ENCODE measurements at places on chromosomes 1 and 21.

GRCh38 chr1:230781594-230781993, 34.4 kb downstream of the CAPN9 start:
- no peak for DNase-seq

GRCh38 chr1:42479621-42480020, 16.5 kb downstream of the CCDC30 start:
- peak; percentile 18 for DNase-seq

DNA sequence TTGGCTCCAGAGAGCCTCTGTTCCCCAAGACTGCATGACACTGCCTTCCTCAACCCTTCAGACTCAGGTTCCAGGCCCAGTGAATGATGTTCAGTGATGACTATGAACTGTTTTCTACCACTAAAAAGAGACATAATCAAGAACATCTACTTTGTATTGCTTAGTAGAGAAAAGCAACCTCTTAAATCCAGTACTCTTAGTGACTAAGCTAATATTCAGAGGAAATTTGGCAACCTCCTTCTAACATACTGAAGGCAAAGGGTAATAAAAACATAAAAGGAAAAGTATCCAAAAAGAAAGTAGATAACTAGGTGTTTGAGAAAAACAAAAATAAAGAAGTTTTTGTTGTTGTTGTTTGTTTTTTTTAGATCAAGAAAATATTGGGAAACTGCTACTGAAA, 153.3 kb upstream of the RUNX1 start:
- no peak for DNase-seq

DNA sequence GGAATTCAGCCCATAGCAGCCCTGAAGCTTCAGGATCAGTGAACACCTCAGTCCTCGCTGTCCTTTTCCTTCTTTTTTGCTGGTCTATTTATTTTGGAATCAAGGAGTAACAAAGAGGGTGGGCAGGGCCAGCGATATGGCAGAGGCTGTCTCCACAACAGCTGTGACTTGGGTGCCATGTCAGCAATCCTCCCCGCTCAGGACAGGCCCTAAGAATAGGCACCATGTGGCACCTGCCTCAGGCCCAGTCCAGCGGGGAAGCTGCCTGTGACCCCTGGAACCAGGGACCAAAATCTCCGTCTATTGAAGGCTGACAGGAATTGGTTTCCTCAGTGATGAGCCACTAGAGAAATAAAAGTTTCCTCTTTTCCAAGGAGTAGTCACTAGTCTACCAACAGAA, 58.6 kb upstream of the TNR start:
- no peak for DNase-seq

GRCh38 chr1:66563094-66563800, 29.3 kb downstream of the SGIP1 start:
- DNase-seq, result no peak

GRCh38 chr1:5756434-5757186, 235.6 kb downstream of the NPHP4 start:
- DNase-seq, result no peak

DNA sequence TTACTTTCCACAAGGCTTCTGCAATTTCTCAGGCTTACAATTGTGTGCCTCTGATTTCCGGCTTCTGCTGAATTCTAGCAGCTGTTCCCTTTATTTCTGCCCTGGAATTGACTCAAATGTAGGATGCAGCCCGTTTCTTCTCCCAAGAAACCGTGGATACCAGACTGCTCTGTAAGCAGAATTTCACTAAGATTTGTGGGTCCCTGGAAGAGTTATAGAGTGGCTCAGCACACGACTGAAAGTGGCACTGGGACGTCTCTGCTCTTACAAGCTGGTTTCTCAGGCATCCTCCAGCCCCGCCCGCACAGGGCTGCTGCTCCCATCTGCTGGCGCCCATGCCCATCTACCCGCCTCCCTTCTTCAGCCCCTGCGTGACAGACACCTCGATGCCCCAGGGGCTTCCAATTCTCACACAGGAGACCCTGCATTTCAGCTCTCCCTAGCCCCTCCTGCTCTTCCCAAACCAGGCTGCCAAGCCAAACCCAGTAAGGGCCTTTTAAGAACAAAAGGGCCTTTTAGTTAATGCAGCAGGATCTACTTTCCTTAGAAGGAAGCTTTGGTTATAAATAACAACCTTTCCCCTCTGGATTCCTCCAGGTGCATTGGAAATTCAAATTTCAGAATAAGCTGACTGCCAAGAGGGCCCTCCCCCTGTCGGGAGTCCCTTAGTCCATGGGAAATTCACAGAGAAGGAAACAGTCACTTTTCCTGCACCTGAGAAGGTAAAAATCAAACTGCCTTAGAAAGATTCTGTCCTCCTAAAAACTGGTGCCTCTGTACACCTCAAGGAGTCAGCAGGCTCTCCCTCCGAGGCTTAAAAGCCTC, 45.4 kb upstream of the TENT5B start:
- DNase-seq, result peak; percentile 41

- no peak for DNase-seq
Observed at GRCh38 chr1:64563958-64564565, 94.1 kb downstream of the CACHD1 start.

- no peak for DNase-seq
Observed at GRCh38 chr1:84847253-84848250, 45.5 kb downstream of the LPAR3 start.

DNA sequence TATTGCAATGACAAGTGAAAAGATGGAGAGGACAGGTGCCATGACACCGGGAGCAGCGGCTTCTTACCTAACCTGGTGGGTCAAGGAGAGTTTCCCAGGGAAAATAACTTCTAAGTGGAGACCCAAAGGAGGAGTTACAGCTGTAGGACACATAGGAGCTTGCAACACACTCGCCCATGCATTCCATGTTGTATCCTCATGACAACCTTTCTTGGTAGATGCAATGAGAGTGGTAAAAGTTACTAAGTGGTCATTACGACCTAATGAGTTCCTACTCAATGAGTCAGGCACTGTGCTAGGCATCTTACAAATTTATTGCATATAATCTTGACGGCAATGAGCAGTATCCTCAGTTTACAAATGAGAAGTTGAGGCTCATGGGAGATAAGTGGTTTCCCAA, 119.5 kb upstream of the HOOK1 start:
- DNase-seq, result no peak

GRCh38 chr1:114318961-114319360, 165.3 kb upstream of the SYT6 start:
- no peak for DNase-seq

GRCh38 chr1:111568160-111568647, 51.4 kb upstream of the RAP1A start:
- no peak for DNase-seq

GRCh38 chr1:107788206-107789202, 176.5 kb downstream of the VAV3 start:
- DNase-seq, result no peak

DNA sequence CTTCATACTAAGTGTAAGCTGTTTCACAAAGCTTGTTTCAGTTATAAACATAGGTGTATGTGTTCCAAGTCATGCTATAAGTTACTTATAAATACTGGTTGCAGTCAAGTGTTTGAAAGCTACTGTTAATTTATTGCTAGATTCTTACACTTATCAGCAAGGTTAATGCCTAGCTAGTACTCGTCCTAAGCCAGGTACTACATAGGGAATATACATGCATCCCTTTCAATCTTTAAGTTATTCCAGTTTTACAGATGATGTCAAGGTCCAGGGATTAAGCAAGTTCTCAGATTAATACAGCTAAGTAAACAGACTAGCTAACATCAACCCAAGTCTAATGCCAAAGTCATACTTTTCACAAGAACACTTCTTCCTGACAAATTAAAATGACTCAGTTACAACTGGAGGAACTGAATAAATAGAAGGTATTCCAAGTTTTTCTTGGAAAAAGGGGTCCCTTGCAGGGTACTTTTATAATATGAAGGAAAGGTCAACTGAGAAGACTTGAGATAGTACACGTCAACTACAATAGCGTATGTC, 652.2 kb upstream of the USP24 start:
- DNase-seq, result no peak

- DNase-seq, result no peak
Observed at GRCh38 chr1:12416101-12416500, 186.3 kb downstream of the VPS13D start.

DNA sequence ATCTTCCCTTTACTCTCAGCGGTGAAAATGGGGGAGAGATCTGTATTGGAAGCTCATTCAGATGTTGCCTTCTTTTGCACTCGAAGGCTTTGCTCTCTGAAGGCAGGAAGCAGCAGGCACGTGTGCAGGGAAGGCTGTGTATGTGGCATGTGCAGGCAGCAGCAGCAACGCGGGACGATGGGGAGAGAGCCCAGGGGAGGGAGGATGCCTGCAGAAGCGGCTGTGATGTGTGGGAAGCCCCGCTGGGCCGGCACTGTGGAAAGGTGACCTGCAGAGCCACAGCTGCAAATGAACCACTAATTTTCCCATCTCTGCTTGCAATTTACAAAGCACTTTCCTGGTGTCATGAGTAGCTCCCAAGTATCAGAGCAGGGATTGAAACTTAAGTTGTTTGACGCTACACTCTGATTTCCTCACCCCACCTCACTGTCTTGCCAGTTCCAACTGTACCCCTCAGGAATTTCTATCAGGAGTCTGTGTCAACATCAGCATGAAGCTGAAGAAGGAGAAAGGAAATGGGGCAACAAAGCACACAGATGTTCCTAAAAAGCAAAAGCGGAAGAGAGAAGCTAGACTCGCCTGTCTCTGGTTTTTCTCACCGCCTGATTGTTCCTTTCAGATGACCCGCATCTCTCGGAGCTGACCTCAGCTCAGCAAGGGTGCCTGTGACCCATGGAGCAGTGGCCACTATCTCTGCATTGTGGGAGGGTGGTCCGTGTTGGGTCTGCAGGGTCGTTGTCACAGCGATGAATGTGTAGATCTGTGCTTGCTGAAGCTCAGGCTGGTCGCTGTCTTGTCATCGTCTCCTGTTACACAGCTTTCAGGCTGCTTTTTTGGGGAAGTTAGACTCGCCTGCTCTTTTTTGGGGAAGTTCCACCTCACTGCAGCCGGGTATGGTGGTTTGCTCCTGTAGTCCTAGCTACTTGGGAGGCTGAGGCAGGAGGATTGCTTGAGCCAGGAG, 156.1 kb downstream of the KIF26B start:
- DNase-seq, result peak; percentile 50

GRCh38 chr1:98766255-98766654, 104.7 kb downstream of the SNX7 start:
- no peak for DNase-seq

GRCh38 chr1:95966866-95967265, 732.9 kb downstream of the RWDD3 start:
- DNase-seq, result no peak

GRCh38 chr21:44618909-44619308, 7.0 kb downstream of the KRTAP10-8 start:
- DNase-seq, result no peak

GRCh38 chr1:167940264-167940663, 3.4 kb upstream of the MPC2 start:
- DNase-seq, result no peak

- peak; percentile 85 for DNase-seq
Observed at GRCh38 chr1:10530281-10530740, 55.6 kb downstream of the PEX14 start.

DNA sequence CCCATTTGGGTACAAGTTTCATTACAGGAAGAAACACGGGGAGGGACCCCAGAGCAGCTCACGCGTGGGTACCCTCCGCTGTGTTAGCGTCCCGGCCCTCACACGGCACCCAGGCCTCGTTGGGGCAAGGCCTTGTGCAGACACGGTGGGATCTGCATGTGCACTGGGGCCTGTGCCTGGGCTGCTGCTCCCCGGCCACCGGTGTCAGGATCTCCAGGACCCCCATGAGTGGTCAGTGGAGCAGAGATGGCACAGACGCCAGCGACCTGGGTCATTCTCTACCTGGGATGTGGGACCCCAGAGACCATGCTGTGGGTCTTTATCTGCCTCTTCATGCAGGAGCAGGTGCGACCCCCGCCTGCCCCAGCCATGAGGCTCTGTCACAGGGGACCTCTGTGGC, 5.4 kb upstream of the SAMD11 start:
- DNase-seq, result no peak
